ENCODE measurements at places on chromosomes 1 and 21.

- no peak for DNase-seq
Observed at GRCh38 chr1:25343872-25344271, 5.7 kb downstream of the TMEM50A start.

- DNase-seq = no peak
Observed at GRCh38 chr1:45752441-45753052, 2.1 kb upstream of the IPP start.

DNA sequence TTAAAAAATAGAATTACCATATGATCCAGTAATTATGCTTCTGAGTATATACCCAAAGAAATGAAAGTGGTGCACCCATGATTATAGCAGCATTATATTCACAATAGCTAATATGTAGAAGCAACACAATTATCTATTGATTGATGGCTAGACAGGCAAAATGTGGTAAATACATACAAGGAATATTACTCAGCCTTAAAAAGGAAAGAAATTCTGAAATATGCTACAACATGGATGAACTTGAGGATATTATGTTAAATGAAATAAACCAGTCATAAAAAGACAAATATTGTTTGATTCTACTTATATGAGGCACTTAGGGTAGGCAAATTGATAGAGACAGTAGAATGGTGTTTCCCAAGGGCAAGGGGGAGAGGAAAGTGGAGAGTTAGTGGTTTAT is 80.8 kb downstream of the MAP3K7CL start:
- DNase-seq = no peak

GRCh38 chr1:19559641-19560040 is 74.3 kb upstream of the CAPZB start:
- no peak for DNase-seq

DNA sequence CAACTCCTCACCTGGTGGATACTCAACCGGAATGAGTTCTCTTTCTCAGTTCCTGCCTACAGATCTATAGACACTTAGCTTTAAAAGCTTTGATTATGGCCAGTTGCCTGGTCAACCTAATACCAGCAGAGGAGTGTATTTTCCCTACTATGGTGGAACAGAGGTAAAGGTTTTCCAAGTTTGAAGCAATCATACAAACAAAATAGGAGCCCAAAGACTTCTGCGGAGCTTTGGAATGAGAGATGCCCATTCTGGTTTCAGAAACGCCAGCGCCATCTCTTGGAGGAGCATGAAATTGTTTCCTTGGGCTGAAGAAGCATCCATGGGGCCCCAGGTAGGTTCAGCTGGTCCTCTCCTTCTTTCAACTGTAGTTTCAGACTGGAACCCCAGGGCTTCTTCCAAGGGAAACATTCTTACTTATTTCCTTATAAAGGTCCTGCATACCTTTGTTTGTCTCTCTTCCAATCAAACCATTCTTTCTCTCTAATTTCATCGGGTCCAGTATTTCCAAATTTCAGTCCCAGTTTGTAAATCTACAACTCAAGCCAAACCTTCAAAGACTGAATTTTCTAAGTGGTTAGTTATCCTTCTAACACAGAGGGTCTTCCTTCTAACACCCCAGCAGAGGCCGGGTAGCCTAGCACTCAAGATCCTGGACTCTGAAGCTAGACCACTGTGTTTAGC is 95.9 kb downstream of the KCNJ15 start:
- peak; percentile 42 for DNase-seq
